ENCODE measurements at places on chromosomes 6 and 20.

DNA sequence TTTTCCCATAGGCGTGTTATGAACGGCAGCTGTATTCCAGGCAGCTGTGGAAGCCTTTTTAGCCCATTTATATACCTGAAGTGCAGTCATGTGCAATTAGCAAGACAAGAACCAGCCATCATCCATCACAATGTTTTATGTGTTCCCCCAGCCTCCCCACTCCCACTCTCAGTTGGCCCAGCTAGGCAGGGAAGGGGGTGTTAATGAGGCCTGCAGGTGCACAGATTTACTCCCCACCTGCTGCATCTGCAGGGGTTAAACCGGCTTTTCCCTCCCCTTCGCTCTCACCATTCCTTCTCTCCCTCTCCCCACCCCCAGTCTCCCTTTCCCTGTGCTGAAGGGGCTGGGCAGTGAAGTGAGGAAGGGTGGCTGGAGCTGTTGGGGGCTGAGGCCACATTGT lies 149.8 kb upstream of the AKAP12 start:
- DNase-seq: no peak

DNA sequence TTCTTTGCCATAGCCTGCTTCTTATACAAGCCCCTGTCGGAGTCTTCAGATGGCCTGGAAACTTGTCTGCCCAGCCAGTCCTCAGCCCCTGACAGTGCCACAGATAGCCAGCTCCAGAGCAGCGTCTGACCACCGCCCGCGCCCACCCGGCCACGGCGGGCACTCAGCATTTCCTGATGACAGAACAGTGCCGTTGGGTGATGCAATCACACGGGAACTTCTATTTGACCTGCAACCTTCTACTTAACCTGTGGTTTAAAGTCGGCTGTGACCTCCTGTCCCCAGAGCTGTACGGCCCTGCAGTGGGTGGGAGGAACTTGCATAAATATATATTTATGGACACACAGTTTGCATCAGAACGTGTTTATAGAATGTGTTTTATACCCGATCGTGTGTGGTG lies 29.5 kb downstream of the SLCO4A1 start:
- DNase-seq: no peak

DNA sequence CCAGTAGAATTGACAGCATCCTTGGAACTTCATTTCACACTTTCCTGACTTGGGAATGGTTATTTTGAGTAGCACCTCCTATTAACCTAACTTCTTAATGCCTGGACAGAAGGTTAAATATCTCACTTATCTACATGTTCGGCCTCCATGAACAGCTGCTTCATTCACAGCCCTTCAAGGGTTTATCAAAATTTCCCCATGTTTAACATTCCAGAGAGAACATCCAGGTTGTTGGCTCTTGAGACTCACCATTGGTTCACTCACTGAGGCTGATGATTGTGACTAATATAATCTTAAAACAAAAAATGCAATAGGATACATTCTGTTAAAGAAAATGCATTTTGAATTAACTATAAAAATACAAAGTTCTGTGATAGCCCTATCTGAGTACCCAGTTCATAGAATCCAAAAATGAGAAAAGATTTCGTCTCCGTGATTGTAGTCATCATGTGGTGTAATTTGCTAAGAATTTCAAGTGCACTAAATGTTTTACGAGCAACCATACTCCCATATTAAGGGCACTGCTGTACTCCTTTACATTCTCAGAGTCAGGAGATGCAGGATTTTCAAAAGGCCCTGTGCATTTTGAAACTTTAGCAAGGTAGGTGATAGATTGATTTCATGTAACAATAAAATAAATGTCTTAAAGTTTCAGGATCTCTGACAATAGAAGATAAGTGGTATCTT lies 260.6 kb upstream of the TAB2 start:
- no peak for DNase-seq

DNA sequence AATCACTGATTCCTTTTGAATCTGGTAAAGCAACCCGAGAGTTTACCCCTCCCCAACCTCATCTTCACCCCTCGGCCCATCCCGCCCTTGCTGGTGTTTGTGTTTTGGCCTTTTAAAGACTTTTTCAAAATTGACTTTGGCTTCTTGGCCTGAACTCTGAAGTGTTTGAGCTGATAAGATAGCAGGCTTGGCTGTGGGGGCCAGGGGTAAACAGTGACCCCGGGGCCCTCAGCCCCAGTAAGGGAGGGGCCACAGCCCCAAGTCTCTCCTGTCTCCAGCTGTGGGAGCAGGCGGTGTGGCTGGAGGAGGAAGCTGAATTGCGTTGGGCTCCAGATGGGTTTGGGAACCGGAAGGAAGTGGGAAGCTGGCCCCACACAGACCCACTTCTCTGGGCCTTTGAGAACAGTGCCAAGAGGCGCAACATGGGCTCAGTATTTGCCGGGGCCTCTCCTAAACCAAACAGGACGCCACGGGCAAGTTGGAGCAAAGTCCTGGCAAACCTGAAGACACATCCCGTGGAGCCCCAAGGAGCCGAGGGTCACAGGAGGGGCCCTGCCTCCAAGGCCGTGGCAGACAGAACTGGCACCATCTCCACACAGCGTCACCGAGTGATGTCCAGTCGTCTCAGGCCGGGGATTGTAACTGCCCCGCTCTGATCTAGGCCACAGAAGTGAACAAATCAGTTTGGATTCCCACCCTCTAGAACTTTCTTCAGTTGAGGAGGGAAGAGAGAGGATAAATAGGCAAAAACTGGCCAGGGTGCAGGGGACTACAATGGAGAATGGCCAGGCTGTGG lies 54.3 kb upstream of the PTPN1 start:
- no peak for DNase-seq

DNA sequence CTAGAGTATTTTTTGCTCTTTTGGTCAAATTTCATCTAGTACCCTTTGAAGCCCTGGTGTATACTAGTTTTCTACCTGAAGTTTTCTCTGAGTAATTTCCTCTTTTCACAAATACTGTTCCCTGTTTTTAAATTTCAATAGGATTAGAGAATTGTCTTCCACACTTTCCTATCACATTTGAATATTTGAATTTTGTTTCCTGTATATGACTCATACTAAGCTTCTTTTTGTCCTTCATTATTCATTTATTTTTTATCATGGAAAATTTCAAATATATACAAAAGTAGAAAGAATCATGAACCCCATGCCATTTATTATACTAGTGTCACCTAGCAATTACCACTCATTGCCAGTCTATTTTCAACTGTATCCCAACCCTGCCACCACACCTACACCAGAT lies 52.7 kb downstream of the LHFPL5 start:
- DNase-seq: no peak

- DNase-seq: no peak
Measured at GRCh38 chr6:151058021-151058733, 181.6 kb upstream of the AKAP12 start.

- DNase-seq: no peak
Measured at GRCh38 chr20:19783966-19784401, 25.9 kb downstream of the RIN2 start.

DNA sequence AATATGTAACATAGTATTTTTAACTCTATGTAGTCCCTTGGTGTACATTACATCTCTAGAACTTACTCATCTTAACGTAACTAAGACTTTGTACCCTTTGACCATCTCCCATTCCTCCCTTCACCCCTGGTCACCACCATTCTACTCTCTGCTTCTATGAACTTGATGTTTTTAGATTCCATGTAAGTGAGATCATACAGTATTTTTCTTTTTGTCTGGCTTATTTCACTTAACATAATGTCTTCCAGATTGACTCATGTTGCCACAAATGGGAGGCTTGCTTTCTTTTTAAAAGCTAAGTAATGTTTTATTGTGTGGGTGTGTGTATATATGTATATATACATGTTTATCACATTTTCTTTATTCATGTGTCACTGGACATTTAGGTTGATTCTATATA lies 55.8 kb downstream of the TMEM200A start:
- no peak for DNase-seq

- DNase-seq: no peak
Measured at GRCh38 chr6:6908121-6908520, 199.6 kb upstream of the RREB1 start.

GRCh38 chr6:22110061-22110460 lies 186.8 kb downstream of the PRL start:
- no peak for DNase-seq

DNA sequence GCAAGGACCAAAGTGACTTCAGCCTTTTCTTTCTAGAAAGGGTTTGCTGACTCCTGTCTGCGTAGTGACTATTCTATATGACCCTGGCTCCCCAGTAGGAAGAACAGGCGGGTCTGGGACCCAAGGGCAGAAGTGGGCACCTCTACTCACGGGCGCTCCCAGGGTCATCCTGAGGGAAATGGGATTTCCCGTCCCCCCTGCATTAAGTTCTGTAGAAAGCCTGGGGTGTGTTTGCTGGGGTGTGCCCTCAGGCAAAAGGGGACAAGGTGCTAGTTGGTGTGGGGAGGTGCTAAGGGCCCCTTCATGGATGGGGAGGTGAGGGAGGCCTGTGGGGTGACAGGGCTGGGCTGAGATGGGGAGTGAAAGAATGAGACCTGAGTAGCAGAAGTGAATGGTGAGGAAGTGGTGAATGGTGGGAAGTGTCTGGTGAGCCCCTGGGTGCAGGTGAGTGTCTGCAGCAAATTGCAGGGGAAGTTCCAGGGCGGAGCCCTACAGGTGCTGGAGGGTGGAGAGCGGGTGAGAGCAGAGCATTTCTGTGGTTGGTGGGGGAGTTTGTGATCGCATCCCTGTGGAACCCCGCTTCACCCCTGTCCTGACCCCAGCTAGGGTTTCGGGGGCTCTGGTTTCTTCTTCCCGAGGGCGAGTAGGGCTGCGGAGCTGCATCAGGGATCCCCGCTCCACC lies 21.1 kb downstream of the RAET1L start:
- no peak for DNase-seq

DNA sequence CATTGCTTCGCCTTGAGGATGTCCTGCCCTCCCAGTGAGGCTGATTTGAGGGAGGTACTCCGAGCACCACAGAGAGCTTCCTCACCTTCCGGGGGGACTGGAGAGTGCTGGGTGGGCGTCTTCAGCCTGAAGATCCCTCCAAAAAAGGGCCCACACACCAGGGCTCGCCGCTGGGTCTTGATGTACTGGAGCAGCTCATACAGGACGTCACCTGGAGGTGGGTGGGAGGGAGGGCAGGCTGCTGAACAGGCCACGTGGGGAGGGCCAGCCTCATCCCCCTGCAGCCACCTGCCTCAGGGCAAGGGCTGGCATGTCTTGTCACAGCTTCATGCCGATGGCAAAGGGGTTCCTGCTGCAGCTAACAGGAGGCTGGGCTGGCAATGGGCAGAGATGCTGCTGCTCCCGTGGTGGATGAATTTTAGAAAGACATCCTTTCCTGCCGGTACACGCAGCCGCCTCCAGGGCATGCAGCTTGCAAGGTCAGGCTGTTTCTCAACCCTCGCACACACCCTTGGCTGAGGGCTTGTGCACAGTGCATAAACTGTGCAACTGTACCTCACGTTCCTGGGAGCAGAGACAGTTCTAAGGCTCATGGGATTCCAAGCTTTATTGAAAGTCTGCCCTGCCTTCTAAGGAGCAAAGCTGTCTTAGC lies 14.0 kb downstream of the ETV7 start:
- no peak for DNase-seq

GRCh38 chr6:159462431-159462830 lies 230.6 kb downstream of the SOD2 start:
- DNase-seq: no peak

DNA sequence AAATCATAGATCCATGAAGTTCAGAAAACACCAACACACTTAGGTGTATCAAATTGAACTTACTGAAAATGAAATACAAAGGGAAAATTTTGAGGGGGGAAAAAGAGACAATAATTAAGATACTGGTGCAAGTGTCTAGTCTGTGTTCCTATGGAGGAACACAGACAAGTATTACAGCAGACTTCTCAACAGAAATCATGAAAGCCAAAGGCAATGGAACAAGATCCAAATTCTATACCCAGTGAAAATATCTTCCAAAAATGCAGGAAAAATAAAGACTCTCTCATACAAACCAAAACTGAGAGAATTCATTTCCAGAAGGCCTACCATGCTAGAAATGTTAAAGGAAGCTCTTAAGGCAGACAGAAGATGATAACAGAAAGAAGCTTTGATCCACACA lies 63.1 kb downstream of the NRN1 start:
- DNase-seq: no peak

- no peak for DNase-seq
Measured at GRCh38 chr20:39245685-39246311, 283.7 kb downstream of the DHX35 start.

GRCh38 chr6:94468830-94469229 lies 1049.5 kb upstream of the EPHA7 start:
- no peak for DNase-seq

DNA sequence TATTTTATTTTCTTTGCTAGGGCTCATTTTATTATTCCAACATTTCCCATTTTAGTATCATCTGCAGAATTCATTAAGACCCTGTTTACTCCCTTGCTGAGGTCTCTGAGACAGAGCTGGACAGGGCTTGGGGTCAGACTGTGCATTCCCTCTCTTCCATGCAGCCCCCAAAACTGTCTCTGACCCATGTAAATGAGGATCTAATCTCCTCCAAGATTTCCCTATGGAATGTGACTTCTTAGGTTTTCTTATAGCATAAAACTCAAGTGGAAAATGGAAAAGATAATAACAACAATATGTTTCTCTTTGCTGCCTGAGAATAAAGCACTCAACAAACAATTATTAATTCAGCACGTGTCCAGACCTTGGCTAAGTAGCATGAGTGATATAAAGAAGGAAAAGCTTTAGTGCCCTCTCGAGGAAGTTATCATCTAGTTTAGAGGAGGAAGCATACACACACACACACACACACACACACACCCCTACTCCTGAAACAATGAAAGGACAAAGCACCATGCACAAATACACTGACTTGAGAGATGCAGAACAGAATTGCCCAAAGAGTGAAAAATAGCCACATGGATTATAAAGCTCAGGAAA lies 815.5 kb downstream of the BCKDHB start:
- no peak for DNase-seq

DNA sequence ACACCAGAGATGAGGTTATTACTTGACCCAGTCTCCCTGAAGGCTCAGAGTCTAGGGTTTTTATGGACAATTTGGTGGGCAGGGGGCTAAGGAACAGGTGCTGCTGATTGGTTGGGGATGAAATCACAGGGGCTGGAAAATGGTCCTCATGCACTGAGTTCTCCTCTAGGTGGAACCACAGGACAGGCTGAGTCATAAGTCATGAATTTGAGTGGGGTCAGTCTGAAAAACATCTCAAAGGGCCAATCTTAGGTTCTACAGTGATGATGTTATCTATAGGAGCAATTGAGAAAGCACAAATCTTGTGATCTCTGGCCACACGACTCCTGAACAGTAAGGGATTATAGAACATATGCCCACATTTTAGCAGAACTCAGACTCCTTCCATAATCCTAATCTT lies 5.9 kb upstream of the MRS2 start:
- no peak for DNase-seq

Data from activated CD8-positive, alpha-beta memory T cell treated with anti-CD3 and anti-CD28 coated beads for 4 hours (primary cell).